ENCODE measurements at places on chromosomes 2 and 18. TPM values are rescaled to one million over a fixed set of nuclear protein-coding genes. Genes with fewer than 3 reads are reported as not detected.

Gene SPP2
- not detected for polyA plus RNA-seq

Gene EPB41L3
- 131 TPM for polyA plus RNA-seq

GRCh38 chr2:172211512-172211911 lies 108.8 kb upstream of the DLX2 start:
- no peak for DNase-seq

GRCh38 chr2:218927422-218927821 lies 32.0 kb upstream of the CDK5R2 start:
- DNase-seq = no peak

Gene TLX2
- polyA plus RNA-seq = 0.43 TPM

Gene NR4A2
- 1.3 TPM for polyA plus RNA-seq

- no peak for DNase-seq
Measured at GRCh38 chr18:71431689-71432088, 1112.5 kb downstream of the CBLN2 start.

Gene HOXD8
- polyA plus RNA-seq = 38.2 TPM

Gene SERPINB11
- not detected for polyA plus RNA-seq

DNA sequence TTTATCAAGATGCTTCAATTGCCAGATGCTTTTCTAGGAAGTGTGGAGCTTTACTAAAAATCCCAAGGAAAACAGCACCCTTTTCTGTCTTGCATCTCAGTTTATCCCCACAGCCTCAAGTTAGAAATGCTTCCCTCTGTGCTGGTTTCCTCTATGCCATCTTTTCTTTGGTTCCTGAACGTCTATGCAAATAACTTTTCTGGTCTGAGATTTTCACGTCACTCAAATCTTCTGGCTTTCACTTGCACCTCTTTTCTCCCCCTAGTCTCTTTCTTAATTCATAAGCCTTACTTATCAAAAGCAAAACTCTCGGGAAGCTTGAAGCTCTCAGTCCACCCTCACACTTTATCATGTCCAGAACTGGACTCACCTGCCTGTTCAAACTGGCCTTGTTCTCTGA lies 33.9 kb downstream of the ARHGAP25 start:
- no peak for DNase-seq

Data from muscle of arm (tissue), 14 donors.